Ovary (tissue), 10 donors: ENCODE measurements at places on chromosomes 2 and 18. TPM values are rescaled to one million over a fixed set of nuclear protein-coding genes. Genes with fewer than 3 reads are reported as not detected.

DNA sequence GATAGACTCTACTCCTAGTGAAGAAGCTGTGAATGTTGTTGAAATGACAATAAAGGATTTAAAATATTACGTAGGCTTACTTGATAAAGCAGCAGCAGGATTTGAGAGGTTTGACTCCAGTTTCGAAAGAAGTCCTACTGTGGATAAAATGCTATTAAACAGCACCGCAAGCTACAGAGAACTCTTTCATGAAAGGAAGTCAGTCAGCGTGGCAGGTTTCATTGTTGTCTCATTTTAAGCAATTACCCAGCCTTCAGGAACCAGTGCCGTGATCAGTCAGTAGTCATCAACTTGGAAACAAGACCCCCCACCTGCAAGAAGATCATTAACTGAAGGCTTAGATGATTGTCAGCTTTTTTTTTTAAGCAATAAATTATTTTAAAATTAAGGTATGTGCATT, 14.0 kb downstream of the USP14 start:
- no peaks in the 10 kb centered on the region for H3K27me3 ChIP-seq
- H3K4me1 ChIP-seq, result no peaks in the 10 kb centered on the region
- no peak overlapping the region for H3K27ac ChIP-seq
- H3K4me3 ChIP-seq, result no peak overlapping the region

- DNase-seq, result no peak
- no peaks in the 10 kb centered on the region for H3K27me3 ChIP-seq
- no peaks in the 10 kb centered on the region for H3K4me1 ChIP-seq
- no peak overlapping the region for H3K4me3 ChIP-seq
These were observed 86.3 kb downstream of the NDUFA10 start for GRCh38 chr2:239938651-239939486.

GRCh38 chr18:76363436-76364120, 131.5 kb downstream of the ZNF516 start:
- no peaks in the 10 kb centered on the region for H3K27me3 ChIP-seq
- no peak overlapping the region for H3K4me3 ChIP-seq
- peak; percentile 61 for DNase-seq

GRCh38 chr2:233844064-233844807, 10.1 kb downstream of the HJURP start:
- no peak overlapping the region for H3K27ac ChIP-seq
- H3K27me3 ChIP-seq, result no peaks in the 10 kb centered on the region
- no peaks in the 10 kb centered on the region for H3K36me3 ChIP-seq
- no peak overlapping the region for H3K4me3 ChIP-seq
- no peaks in the 10 kb centered on the region for H3K4me1 ChIP-seq
- DNase-seq, result no peak

DNA sequence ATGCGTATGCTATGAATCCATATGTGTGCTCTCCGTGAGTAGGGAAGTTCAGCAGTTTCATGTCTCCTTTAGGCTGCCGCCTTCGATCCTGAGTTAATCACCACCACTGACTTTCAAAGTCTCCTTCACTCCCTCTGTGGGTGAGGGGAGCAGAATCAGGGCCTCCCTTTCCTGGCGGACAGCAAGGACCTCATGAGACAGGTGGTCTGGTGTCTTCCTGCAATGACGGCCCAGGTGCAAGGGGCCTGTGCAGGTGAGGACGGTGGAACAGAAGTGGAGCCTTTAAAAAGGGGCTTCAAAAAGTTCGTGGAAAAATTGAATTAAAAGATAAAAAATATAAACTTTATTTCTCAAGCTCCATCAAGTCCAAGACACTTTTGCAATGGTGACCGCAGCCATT, 222.6 kb downstream of the TWIST2 start:
- H3K36me3 ChIP-seq, result no peaks in the 10 kb centered on the region
- no peak for DNase-seq
- H3K27ac ChIP-seq, result no peak overlapping the region

GRCh38 chr2:60023256-60023985, 530.0 kb downstream of the BCL11A start:
- H3K4me3 ChIP-seq, result no peak overlapping the region
- H3K4me1 ChIP-seq, result no peaks in the 10 kb centered on the region
- H3K27me3 ChIP-seq, result no peaks in the 10 kb centered on the region
- H3K27ac ChIP-seq, result no peak overlapping the region
- DNase-seq, result no peak

DNA sequence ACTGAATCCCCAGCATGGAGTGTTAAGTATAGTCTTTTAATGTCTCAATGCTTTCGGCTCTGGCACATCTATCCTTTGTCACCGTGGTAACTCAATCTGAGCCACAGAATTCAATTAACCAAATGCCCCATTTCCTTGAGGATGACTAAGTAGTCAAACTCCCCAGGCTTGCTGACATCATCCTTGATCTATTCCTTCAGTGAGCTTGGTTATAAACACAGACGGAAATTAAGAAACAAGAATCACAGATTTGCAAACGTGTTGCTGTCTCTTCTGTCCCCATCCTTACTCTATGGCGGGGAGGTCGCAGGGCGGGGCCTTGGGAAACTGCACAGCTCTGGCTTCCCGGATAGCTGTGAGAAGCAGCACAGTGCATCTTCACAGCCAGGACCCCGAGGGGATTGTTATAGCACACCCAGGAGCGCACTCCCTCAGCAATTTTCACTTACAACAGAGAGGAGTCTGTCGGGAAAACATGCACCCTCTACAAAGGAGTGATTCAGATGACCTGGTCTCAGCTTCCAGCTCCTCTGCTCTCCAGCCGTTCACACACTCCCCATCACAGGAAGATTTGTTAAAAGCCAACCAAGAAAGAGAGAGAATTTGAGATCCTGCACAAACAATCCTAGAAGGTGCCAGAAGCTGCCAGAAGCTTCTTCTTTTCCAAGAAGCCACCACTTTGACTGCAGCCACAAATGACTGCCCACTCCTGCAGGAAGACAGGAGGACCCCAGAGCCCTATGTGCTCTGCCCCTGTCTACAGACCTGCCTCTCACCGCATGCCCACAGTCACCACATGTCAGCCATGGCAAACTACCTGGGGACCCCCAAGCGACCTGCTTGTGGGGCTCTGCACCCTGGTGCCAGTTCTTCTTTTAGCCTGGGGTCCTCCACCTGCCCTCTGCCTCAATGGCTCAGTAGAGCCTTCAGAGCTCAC, 44.9 kb upstream of the YWHAQ start:
- no peak overlapping the region for H3K4me3 ChIP-seq
- DNase-seq, result no peak
- no peak overlapping the region for H3K27ac ChIP-seq
- H3K36me3 ChIP-seq, result no peaks in the 10 kb centered on the region
- H3K27me3 ChIP-seq, result no peaks in the 10 kb centered on the region

GRCh38 chr2:203667838-203668237, 38.6 kb upstream of the CD28 start:
- no peak overlapping the region for H3K4me3 ChIP-seq
- no peaks in the 10 kb centered on the region for H3K36me3 ChIP-seq
- DNase-seq, result no peak
- no peaks in the 10 kb centered on the region for H3K4me1 ChIP-seq
- H3K27ac ChIP-seq, result no peak overlapping the region

- DNase-seq, result no peak
- no peaks in the 10 kb centered on the region for H3K4me1 ChIP-seq
- no peak overlapping the region for H3K27ac ChIP-seq
- H3K27me3 ChIP-seq, result no peaks in the 10 kb centered on the region
- H3K4me3 ChIP-seq, result no peak overlapping the region
These were observed 39.1 kb downstream of the ABCB11 start for GRCh38 chr2:168992026-168992425.

DNA sequence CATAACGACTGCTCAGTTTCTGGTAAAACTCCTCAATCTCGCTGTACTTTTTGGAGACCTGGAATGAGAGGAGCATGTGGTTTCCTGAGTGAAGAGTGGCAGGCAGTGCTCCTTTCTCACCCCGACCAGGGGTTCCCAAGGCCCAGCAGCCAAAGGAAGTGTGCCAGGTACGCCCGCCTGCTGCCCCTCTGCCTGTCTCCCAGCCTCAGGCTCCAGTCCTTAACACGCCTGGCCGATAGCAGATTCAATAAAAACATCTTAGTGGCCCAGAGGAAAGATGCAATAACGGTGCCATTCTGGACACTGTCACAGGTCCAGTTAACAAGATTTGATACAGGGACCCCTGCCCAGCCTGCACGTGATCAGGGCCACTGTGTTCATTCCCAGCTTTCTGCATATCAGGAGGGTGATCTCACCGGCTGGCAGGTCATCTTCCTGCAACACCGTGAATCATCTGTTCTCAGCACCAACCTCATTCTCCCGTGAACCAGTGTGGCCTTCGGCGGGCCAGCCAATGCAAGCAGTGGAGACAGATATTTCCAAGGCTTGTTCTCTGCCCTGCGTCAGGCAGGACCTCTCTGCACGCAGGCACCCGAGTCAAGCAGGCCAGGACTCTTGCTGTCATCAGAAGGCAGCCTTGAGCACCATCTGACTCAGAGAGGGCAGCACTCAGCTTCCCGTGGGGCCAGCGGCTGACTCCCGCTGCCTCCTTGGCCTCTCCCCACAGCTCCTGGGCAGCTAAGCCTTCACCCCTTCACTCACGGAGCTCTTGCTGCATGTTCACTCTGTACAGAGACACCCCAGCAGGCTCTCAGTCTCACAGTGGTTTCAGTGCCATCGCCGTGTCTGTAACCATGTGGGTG, 9.5 kb downstream of the HS1BP3 start:
- peak; percentile 43 for DNase-seq
- no peak overlapping the region for H3K27ac ChIP-seq
- H3K27me3 ChIP-seq, result no peaks in the 10 kb centered on the region
- peaks cover 3% of the 10 kb centered on the region for H3K4me1 ChIP-seq
- no peak overlapping the region for H3K4me3 ChIP-seq

The SETBP1 gene
- 23.0 TPM for total RNA-seq

The EGR4 gene
- total RNA-seq, result not detected

The CHRNA1 gene
- not detected for total RNA-seq

The POMC gene
- total RNA-seq, result 1.9 TPM

The STK11IP gene
- 32.7 TPM for total RNA-seq

The KCNG3 gene
- 1.8 TPM for total RNA-seq

The THSD7B gene
- total RNA-seq, result not detected

The CNGA3 gene
- 0.05 TPM for total RNA-seq

The ALPI gene
- not detected for total RNA-seq
